Left renal cortex interstitium (tissue), 4 donors: ENCODE measurements at places on chromosomes 4 and X.

DNA sequence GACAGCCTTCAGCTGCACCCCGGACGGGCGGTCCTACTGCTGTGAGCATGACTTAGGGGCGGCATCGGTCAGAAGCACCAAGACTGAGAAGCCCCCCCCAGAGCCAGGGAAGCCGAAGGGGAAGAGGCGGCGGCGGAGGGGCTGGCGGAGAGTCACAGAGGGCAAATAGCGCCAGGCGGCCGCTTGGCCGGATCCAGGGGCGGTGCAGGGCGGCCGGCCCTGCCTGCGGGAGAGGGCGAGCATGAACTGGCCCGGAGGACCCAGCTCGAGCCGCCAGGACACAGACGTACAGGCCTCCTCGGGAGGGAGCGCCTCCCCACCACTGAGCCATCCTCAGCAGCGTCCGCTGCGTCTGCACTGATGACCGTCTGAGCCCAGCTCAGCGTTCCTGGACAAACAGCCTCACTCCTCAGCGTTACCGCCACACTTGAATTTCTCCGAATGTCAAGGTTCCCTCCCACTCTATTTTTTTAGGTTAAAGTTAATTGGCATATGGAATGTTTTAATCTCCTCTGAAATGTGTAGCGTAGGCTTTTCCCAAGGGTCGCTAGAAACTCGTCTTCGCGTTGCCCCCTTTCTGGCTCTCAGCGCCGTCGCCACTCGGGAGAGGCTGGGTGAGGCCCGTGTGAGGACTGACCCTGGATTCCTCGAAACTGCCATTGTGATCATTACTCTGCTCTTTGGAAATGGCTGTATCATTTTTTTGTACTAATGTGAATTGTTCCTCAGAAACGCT, 29.9 kb downstream of the NELFA start:
- no peak for DNase-seq

GRCh38 chr4:152094970-152095700, 334.3 kb upstream of the GATB start:
- no peak for DNase-seq

GRCh38 chr4:184284336-184284690, 66.6 kb upstream of the ENPP6 start:
- no peak for DNase-seq

- DNase-seq: no peak
These were observed 22.3 kb upstream of the NSG1 start for GRCh38 chr4:4364486-4365208.

DNA sequence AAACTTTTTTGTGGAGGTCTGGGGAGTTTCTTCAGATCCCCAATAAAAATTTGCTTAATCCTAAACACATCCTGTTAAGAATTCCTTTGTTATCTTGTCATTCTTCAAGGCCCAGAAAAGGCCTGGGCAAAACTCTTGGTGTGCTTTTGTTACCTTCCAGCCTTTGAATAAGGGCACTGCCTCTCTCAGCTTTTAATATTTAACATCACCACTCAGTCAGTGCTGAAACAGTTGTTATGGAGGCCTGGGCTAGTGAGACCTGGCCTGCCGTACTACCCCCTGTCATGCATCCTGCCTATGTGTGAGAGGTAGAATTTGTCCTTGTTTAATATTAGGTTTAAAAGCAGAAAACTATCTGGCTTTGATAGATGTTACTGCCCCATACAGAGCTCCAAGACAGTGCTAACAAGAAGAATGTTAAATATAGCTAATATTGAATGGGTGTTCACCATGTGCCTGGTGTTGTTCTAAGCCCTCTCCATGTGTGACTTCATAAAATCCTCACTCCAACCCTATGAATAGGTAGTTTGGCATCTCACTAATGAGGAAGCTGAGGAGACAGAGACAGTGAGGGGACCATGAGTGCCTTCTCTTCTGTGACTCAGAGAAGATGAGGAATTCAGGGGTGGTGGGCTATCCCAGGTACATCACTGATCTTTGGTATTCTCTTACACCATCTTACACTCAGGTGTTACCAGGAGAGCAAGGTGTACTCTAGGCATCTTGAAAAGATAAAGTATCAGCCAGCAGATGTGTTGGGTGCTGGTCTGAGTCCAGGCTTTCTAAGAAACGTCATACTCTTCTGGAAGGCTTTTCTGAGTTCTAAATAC, 6.2 kb downstream of the PPP1R2C start:
- DNase-seq: no peak

- no peak for DNase-seq
These were observed 4.8 kb upstream of the SYNPO2 start for GRCh38 chr4:118883861-118884260.

GRCh38 chr4:7860600-7861163, 79.0 kb downstream of the AFAP1 start:
- DNase-seq: no peak

DNA sequence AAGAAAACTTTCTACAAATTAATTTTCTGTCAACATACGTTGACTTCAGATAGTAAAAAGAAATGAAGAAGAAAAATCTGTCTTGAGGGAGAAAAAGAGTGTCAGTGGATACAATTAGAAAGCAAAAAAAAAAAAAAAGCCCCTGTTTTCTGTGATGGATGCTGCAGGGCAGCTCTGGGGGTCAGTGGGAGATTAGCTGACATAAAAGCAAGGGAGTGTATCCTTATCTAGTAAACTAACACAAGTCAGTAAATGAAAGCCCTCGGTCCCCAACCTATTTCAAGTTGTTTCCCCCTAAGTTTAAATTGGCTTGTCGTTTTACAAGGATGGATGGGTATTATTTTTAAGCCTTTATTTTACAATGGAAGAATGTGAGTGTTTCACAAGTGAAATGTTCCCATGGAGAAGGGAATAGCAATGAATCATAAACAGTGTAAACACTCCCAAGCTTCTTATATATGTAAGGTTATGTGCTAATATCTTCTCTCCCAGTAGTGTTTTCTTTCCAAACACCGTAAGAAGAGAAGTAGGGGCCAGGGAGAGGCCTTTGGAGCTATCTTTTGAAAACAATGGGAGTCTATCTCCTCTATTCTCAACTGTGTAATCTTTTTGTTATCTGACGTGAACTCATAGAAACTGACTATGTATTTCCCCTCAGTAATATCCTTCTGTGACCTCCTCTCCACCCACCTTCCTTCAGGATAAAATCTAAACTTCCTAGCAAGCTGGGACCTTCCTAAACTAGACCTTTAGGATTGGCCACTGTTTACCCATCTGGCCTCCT, 347.7 kb downstream of the FBXO8 start:
- no peak for DNase-seq

- DNase-seq: no peak
These were observed 115.8 kb downstream of the VEGFC start for GRCh38 chr4:176676901-176677300.

DNA sequence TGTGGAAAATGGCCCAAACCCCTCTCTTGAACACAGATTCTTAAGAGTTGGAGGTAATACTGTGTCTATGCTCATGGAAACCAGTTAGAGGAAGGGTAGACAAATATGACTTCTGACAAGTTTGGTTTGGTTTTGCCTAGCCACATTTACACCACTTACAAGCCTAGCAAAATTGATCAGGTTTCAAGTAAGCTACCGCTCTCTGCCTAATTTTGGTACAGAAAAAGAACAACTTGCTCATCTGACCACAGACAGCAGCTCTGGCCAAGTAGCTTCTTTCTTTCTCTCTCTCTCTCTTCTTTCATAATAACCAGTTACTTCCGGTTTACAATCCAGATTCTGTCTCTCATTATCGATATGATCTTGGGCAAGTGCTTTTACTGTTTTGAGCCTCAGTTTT, 260.0 kb downstream of the GLUD2 start:
- no peak for DNase-seq

- no peak for DNase-seq
These were observed 41.0 kb upstream of the GATB start for GRCh38 chr4:151801547-151802516.

DNA sequence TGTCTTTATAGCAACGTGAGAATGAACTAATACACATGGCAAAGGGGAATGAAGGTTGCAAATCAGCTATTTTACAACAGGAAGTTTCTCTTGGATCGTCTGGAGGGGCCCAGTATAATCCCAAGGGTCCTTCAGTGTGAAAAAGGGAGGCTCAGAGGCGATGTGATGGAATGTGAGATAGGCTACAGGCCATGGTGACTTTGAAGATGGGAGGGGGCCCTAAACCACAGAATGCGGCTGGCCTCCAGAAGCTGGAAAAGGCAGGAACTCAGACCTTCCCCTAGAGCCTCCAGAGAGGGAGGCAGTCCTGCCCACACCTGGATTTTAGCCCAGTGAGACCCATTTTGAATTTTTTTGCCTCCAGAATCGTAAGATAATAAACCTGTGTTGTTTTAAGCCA, 69.4 kb upstream of the PGM2 start:
- DNase-seq: no peak

- no peak for DNase-seq
These were observed 70.8 kb downstream of the HHIP start for GRCh38 chr4:144716778-144717177.

DNA sequence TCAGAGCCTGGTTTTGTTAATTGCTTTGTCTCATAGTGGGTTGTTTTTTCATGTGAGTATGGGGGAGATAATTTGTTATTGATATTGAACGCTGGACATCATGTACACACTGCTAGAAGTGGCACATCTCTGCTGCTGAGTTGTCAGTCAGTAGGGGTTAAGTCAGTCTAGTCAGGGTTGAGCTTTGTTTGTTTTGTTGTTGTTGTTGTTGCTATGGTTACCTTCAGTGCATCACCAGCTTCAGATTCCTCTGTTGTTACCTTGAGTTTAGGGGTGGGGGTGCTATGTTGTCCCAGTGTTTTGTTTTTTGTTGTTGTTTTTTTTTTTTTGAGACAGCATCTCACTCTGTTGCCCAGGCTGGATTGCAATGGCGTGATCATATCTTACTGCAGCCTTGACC, 9.9 kb downstream of the YIPF6 start:
- DNase-seq: no peak

GRCh38 chr4:100177126-100177525, 13.1 kb downstream of the DDIT4L start:
- DNase-seq: no peak

GRCh38 chrX:50333308-50333707, 128.7 kb downstream of the CCNB3 start:
- DNase-seq: no peak

- DNase-seq: no peak
These were observed 71.9 kb downstream of the PDLIM5 start for GRCh38 chr4:94523617-94524016.

- no peak for DNase-seq
These were observed 3.5 kb downstream of the AP1AR start for GRCh38 chr4:112234952-112235609.

DNA sequence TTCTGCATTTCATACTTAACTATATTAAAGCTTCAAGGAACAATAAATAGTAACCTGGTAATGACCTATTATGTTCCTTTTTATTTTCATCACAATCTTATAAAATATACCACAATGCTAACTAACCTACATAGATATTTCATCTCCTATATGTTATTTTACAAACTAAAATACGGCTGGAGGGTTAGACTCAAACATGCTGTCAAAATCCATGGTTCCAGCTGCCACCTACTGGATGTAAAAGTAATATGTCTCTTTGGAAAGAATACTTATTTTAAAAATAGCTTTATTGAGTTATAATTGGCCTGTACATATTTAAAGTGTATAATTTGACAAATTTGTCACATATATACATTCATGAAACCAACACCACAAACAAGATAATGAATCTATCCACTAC, 15.0 kb downstream of the RGN start:
- no peak for DNase-seq

DNA sequence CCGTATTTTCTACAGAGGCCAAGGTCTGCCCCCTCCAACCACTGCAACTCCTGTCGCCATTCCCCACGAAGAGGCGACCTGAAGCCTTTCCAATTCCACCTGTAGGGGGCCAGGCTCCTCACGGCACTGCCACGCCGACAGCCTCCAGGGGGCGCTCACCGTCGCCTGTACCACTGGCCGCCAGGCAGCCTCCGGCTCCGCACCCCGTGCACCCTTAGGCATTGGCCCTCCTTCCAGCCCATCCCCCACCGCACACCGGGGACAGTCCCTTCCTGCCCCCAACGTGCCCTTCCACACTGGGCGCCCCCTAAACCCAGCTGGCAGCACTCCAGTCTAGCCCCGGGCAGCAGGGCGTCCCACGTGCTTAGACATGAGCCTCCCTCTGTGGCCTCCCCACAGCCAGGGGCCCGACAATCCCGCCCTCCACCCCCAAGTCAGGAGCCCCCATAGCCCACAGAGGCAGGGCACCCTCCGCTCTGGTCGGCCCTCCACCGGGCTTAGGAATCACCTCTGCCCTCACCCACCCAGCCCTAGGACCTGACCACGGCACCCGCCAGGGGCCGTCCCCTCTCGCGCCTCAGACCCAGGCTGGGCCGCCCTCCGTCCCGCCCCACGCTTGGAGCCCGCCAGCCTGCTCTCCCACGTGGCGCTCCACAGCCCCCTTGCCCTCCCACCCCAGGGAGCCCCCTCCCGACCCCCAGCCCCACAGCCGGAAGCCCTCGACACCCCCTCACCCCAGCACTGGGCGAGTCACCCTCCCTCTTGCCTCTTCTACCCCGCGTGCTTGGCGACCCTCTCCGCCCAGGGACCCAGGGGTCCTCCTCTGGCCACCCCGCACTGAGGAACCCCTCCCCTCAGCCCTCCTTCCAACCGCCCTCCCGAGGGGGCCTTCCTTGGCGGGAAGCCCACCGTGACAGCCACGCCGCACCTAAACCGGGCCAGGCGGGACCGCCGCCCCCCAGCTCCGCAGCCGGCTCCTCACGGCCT, 711 bp downstream of the PNMA6E start:
- DNase-seq: no peak

DNA sequence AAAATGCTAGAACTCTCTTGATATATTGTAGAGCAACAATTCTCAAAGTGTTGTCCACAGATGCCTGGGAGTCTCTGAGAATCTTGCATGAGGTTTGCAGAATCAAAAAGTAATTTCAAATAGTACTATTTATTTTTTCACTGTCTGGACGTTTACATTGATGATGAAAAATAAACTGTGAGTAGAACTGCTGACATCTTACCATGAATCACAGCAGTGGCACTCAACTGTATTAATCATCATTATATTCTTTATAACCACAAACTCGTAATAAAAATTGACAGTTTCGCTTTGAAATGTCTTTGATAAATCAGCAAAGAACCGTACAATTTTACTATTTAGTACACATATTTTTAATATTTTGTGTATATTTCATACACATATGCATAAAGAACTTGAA, 94.5 kb downstream of the NAF1 start:
- DNase-seq: no peak

- DNase-seq: no peak
These were observed 616.2 kb upstream of the AADAT start for GRCh38 chr4:170705907-170706306.

- DNase-seq: peak; percentile 6
These were observed 60.0 kb upstream of the BANK1 start for GRCh38 chr4:101730291-101731117.
